ENCODE measurements at places on chromosomes 16 and 17. TPM values are rescaled to one million over a fixed set of nuclear protein-coding genes. Genes with fewer than 3 reads are reported as not detected.

The ABI3 gene
- not detected for total RNA-seq

The ABCA8 gene
- 33.8 TPM for total RNA-seq

- no peak for DNase-seq
Measured at GRCh38 chr16:49914657-49915056, 58.7 kb upstream of the ZNF423 start.

- peak; percentile 22 for DNase-seq
Measured at GRCh38 chr16:56607109-56607618, 1.2 kb upstream of the MT2A start.

DNA sequence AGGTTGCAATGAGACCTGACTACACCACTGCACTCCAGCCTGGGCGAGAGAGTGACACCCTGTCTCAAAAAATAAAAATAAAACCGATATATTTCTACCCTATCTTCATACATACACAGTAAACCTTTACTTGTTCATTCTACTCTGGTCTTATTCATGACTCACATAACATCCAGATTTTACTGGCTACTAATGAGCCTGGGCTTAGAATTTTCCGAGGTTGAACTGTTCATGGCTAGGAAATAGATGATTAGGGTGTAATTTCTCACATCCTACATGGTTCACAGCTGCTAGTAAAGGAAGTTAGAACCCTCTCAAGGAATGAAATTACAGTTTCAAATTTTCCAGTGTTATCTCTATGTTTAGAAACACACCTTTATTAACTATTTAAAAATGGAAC lies 14.7 kb downstream of the GSPT1 start:
- DNase-seq = no peak

DNA sequence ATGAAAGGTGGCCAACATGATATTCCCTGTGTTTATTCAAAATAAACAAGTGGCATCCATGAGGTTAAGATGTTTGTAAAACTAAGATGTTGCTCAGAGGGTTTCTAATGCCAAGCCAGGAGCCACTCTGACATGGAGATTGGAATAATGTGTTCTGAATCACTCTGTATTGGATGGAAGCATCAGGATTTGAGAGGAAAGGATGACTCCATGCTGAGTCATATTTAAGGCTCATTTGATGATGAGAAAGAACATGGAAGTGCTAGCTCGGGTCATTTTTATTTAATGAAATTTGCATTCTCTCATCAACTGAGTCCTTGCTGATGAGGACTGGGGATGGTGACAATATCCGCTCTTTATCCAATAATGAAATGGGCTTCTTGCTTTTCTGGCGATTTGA lies 6.2 kb downstream of the VAT1L start:
- DNase-seq = no peak

- DNase-seq = peak; percentile 72
Measured at GRCh38 chr17:82236142-82236971, 7.5 kb downstream of the SLC16A3 start.

DNA sequence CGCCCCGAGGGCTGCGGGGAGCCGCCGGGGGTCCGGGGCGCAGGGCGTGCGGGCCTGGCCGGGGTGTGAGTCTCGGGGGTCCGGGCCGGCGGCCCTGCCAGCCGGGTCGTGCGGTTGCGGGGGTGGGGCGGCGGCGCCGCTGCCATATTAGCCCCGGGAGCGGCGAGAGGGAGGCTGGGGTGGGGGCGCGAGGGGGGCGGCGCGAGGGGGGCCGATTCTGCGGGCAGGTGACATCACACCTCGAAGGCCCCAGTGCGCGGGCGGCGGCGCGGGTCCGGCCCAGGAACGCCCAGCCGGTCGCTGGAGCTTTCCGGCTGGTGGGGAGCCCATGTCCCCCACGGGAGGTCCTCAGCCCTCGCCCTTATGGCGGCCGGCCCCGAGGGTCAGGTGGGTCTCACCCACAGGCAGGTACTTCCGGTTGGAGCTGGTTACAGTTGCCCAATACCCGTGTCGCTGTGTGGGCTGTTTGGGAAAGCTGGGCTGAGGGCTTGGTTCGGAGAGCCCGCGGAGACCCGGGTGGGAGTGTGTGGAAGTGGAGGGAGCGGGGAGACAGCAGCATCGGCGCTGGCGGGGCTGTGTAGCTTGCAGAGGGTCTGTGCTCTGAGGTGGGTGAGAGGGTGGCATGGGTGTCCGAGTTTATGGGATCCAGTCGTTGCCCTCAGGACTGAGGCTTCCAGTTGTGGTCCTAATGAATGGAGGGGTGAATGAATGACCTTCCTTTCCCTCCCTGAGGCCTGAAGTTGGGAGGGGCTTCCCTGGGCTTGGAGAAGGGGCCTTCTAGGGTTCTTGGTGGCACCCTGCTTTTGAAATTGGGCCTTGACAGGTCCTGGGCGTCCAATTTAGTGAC lies 804 bp downstream of the ATP6V0C start:
- no peak for DNase-seq

DNA sequence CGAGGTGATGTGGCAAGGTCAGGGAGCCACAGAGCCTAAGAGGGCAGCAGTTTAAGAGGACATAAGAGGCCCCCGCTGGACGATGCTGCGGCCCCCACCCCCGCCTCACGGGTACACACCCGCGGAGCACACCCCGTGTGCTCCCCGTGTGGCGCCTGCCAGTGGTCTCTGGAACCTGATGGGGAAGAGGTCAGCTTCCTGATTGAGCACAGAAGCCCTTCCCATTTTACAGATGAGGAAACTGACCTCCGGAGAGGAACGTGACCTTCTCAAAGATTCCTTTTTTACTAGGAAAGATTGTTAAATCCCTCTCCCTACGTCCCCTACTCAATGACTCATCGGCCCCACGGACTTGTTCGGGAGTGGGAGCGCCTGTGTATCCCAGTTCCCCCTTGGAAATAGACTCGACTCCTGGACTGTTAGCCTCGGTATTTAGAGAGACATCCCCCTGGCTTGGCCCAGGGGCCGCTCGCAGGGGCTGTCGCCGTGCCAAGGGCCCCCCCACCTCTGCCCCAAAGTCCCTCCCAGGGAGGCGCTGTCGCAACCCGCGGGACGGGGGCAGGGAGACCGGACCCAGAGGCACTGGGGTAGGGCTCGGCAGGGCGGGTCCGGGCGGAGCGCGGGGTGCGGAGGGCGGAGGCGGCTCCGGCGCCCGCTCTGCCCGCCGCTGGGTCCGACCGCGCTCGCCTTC lies at the start of gene ABCC3:
Gene ABCC3 (plus strand): TSS at position 658 of the 691 bp plus-strand sequence. CDS start 56 bp downstream, outside the sequence.
- no peak for DNase-seq

- no peak for DNase-seq
Measured at GRCh38 chr17:32865141-32865540, 11.8 kb downstream of the MYO1D start.
